ENCODE measurements at places on chromosomes 7 and 10.

DNA sequence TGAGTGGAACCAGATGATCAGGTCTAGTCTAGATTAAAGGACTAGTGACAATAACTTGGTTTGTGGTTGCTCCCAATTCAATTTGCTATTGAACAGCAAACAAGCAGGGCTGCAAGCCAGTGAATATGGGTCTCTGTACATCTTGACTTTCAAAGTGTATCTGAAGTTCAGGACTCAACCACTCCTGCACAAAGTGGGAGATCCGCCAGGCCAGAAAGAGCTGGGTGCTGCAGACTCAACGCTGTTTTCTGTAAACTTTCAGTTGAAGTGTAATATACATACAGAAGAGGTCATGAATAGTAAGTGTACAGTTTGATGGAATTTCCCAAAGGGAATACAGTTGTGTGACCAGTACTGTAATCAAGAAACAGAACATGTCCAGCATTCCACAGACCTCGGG lies 416.6 kb downstream of the RPS24 start:
- DNase-seq: no peak

- no peak for DNase-seq
Observed at GRCh38 chr10:52578871-52579405, 193.6 kb downstream of the MBL2 start.

DNA sequence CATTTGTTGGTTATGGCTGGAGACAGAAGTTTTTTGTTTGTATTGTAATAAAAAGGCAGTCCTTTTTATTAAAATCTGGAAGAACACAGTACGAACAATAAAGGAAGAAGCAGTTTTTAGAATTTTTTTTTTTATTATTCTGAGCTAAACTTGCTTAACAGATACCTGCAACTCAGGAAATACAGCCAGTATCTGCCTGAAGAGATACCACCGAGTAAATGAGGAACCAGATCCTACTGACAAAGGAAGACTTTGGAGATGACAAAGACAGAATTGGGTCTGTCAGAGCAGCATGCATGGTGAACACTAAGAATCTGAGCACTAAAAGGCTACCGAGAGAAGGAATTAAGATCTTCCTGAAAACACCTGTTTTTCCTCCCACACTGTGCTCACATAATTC lies 1335.9 kb upstream of the SORCS1 start:
- DNase-seq: no peak

- DNase-seq: no peak
Observed at GRCh38 chr10:119250641-119251314, 43.4 kb downstream of the GRK5 start.

Data from stimulated activated CD4-positive, alpha-beta T cell treated with anti-CD3 and anti-CD28 coated beads, Interleukin-4, amount 100 ng/mL, for 4 hours (primary cell).